Bronchial epithelial cell (primary cell): ENCODE measurements at places on chromosomes 5 and 9.

DNA sequence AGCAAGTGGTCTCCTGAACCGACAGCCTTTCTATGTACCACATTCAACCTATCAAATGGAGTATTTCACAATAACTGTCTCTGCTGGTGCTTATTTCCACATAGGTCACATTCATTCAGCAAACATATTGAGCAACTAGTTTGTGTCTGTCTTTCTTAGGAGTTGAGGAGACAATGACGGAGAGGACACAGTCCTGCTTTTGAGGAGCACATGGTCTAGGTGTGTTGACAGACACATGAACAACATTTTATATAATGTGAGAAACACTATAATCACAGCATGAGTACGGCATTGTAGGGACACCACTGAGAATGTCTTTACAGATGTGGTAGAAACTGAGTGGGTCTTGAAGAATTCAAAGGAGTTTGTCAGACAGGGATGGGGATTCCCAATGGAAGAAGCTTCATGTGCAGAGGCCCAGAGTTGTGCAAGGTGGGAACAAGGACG, 28.5 kb downstream of the NFIL3 start:
- peak; percentile 96 for DNase-seq

DNA sequence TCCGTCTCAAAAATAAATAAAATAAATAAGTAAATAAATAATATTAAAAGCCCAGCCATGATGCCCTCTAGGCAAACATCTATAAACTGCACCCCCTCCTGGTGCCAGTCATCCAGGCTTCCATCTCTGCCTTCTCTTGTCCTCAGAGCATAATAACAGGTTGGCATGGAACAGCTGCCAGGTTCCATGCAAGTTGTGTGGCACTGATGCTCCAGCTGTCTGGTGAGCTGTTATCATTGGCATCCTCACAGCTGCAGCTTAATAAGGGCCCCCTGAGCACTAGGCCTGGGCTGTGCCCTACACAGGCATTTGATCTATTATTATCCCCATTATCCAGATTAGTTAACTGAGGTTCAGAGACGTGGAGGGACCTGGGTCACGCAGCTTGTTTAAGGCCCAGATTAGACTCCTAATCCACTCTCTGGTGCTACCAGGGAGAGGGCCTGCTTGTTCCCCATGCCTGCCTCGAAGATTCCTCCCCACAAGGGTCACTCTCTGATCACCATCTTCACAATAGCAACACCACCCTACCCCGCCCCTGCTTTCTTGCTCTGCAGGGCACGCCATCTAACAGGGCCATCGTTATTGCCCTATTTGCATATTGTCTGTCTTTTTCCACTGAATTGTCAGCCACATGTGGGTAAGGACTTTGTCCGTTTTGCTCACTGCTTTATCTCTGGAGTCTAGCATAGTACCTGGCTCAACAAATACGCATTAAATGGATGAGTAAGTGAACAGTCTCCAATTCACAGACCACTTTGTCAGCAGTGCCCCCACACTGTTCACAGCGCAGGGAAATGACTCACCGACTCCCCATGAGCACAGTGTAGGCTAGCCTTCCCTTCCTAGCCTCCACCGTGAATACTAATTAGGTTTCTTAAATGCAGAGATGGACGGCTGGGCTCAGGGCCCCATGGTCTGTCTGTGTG, 1.5 kb upstream of the DNM1 start:
- DNase-seq: no peak

GRCh38 chr5:129003232-129003631, 37.9 kb downstream of the SLC27A6 start:
- DNase-seq: peak; percentile 58

DNA sequence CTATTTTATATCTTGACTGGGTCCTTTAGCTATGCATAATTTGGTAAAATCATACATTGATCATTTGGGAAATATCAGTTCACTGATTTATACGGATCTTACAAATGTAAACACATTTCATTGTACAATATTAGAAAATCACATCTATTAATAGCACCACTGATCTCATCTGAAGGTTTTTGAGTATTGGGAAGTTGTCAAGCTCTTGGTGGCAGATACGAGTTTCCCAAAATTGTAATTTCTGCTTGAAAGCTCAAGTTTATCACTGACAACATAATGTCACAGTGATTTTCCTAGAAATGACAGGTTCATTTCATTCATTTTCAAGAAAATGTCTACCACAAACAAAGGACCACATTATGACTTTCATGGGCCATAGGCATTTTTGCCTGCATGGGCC, 3.0 kb upstream of the MACROH2A1 start:
- no peak for DNase-seq

GRCh38 chr5:146467760-146468159, 20.6 kb downstream of the TCERG1 start:
- DNase-seq: no peak

- DNase-seq: peak; percentile 38
Observed at GRCh38 chr5:123422433-123423277, 548 bp downstream of the CEP120 start.

- peak; percentile 35 for DNase-seq
Observed at GRCh38 chr9:96249746-96250145, 52.2 kb downstream of the HSD17B3 start.

- DNase-seq: no peak
Observed at GRCh38 chr9:126127591-126127990, 199.0 kb upstream of the MVB12B start.

- peak; percentile 98 for DNase-seq
Observed at GRCh38 chr5:56183506-56183905, 49.6 kb downstream of the ANKRD55 start.

- DNase-seq: no peak
Observed at GRCh38 chr9:89363311-89363670, 45.0 kb downstream of the SECISBP2 start.

GRCh38 chr9:126564128-126564527, 49.6 kb upstream of the LMX1B start:
- DNase-seq: no peak

DNA sequence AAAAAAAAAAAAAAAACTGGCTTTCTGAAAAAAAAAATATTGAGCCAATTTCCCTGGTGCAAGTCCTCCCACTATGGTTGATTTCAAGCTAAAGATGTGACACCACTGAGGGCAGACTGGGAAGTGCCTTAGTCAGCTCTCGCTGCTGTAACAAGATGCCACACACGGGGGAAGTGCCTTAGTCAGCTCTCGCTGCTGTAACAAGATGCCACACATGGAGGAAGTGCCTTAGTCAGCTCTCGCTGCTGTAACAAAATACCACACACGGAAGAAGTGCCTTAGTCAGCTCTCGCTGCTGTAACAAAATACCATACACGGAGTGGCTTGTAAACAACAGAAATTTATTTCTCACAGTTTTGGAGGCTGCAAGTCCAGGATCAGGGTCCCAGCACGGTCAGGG, 23.4 kb downstream of the BTNL9 start:
- no peak for DNase-seq
